ENCODE measurements at places on chromosomes 2 and 18.

GRCh38 chr2:6945087-6945813, 28.0 kb downstream of the RNF144A start:
- no peak for DNase-seq

GRCh38 chr2:135826544-135826943, 10.4 kb downstream of the LCT start:
- no peak for DNase-seq

DNA sequence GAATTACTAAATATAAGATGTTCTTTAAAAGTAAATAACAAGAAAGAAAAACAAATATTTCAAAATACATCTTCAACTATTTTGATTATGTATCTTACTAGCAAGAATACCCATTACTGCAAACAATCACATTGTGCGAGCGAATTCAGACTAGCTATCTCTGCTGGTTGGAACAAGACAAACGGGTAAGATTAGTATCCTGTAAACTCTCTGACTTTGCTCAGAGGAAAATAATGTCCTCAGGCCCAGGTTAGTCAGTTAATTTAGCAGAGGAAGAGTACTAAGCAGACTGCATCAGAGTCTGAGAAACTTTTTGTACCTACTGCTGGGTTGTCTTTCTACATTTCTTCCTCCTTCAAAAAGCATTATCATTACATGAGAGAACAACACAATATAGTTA, 50.4 kb upstream of the MCM6 start:
- DNase-seq = no peak

GRCh38 chr2:55048508-55049042, 1.7 kb downstream of the RTN4 start:
- DNase-seq = peak; percentile 54

DNA sequence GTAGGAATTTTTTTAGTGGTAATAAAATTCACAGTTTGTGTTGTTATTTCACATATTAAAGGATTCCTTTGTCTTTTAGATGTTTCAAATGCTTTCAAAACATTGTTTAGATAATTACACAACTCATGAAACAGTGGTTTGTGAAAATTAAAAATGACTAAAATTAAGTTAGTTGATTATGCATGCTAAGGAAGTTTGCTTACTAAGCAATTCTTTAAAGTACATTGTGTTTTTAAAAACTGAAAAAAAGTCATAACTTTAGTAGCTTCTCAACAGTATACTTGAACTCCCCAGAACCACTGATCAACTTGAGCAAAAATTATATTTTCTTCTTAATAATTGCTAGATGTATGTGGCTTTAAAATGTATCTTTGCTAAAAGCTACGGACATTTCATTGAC, 298.4 kb upstream of the MC4R start:
- no peak for DNase-seq

- DNase-seq = no peak
These were observed 190.9 kb upstream of the COPS8 start for GRCh38 chr2:236894791-236895190.

DNA sequence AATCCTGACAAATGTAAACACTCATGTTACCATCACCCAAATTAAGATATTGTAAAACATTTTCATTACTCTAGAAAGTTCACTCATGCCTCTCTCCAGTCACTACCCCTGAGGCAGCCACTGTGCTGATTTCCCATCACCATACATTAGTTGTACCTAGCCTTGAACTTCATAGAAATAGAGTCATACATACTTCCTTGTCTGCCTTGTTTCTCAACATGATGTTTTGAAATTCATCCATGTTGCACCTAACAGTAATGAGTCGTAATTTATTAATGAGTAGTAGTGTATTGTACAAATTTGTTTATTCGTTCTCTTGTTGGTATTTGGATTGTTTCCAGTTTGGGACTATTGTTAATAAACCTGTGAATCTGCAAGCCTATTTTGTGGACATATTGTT, 49.0 kb upstream of the TWSG1 start:
- no peak for DNase-seq

DNA sequence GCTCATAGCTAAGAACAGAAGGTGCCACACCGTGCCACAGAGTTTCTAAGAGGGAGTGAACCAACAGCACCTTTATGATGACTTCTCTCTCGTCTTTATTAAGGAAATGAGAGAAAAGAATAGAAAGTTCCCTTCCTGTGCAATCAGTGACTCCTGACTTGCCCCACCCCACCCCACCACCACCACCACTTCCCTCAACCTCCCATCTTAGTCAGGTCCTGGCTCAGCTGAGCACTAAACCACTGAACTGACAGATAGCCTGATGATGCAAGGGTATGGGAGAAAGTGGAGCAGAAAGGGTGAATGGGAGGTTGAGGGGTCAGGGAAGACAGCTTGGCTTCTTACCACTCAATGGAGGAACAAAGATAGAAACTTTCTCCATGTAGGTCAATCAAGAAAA, 75.2 kb upstream of the RMDN2 start:
- no peak for DNase-seq

DNA sequence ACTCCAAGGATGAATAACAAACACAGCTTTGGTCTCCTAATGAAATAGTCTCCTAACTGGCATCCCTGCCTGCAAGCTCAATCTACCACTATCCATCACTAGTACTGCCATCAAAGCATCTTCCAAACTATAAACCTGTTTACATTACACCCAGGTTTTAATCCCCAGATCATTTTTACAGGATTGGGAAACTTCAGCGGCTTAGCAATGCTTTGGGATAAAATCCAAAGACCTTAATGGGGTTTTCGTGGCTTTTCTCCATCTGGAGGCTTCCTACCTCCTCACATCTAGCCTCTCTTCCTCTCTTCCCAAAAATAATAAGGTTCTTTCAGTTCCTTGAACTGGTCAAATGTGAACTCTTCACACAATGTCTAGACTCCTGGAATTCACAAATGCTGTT, 92.2 kb upstream of the SETBP1 start:
- no peak for DNase-seq

DNA sequence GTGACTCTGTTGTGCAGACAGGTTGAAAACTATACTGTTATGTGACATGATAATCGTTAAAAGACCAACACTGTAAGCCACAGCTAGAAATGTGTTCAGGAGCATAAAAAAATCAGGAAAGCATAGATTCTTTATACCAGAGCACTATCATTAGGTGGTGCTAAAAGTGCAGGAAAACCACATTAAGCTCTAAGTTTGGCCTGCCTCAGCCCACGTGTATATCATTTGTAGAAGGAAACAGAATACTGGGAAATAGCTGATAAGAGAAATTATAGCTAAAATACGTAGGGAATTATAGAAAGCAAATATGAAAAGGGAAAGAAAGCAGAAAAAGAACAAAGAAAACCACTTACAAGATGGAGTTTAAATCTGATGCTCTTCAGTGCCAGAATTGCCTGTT, 26.5 kb upstream of the C2orf74 start:
- no peak for DNase-seq

GRCh38 chr2:103875131-103875530, 978.8 kb upstream of the POU3F3 start:
- peak; percentile 55 for DNase-seq

DNA sequence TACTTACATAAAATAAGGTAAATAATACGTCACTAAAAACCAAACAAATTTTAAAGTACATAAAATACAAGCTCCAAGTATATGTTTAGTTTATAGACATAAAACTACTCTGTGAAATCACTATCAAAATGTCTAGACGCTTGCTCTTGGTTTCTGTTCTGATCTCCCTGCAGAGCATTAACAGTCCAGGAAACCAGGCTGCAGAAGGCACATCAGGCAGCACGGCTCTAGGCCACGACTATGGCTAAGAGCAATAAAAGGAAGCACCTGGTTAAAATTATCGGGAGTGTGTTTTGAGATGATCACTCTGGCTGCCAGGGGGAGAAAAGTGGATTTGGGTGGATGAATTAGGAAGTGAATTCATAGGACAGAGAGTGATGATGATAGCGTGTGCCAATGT, 196.0 kb upstream of the SPHKAP start:
- no peak for DNase-seq

GRCh38 chr2:21966139-21966538, 842.4 kb downstream of the TDRD15 start:
- no peak for DNase-seq

- DNase-seq = no peak
These were observed 88.9 kb upstream of the NRXN1 start for GRCh38 chr2:51120754-51121280.

DNA sequence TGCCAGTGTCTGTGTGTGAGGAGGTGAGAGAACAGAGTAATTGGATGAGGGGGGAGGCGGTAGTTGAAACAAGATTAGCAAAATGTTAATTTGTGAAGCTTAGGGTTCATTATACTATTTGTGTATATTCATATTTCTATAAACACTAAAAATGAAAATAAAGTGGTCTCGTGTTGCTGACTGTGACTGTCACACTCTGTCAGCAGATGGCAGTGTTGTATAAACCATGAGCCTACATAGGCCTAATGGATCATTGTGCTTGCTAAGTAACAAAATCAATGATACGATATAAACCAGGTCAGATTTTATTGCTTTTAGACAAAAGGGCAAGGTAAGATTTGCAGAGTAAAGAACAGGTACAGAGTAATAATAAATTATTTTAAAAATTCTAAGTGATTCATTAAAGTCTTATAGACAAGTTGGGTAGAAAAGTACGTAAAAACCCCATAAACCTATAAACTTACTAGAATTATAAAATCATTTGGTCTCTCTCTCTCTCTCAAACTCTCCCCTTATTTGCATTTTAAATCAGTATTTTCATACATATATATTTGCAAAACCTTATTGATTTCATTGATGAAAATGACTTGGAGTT, 182.7 kb downstream of the RPIA start:
- DNase-seq = peak; percentile 47

- DNase-seq = no peak
These were observed 1441.9 kb upstream of the ZEB2 start for GRCh38 chr2:145961846-145962245.

DNA sequence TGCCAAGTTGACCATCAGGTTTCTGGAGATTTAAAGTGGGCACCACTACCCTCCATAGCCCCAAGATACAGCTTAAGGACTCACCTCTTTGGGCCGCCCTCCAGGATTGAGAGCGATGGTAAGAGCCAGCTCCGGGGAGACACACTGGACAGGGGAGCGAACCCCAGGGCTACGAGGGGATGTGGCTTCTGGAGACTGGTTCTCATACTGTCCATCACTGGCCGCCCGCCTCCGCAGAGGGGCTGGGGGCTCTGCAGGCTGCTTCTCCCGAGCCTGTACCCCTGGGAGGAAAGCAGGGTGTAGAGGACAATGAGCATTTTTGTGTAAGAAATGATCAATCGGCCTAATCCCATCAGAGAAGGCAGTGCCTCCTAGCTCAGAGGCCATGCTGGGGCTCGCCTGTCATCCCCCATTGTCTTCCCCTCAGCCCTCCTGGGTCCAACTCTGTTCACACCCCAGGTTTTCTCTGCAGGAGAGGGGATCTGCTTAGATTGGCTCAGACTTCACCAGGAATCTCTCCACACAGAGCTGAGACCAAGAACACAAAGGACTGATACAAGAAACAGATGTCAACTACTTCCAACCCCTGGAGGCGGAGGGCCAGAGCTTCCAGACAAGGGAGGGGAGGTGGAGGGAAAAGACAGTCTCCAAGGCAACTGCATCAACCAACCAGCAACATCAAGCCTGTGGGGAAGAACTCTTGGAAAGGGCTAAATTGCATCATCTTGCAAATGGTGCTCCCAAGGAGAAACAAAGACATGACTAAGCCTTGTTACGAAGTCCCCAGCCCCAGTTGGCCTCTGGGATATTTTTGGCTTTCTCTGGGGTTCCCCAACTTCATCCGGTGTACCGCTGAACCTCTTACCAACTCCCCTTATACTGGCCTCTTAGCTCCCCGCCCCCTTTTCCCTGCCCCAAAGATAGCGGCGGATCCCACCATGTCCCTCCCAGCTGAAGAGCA, 166.6 kb downstream of the TNS1 start:
- DNase-seq = peak; percentile 80

GRCh38 chr2:200443916-200444315, 66.0 kb downstream of the KCTD18 start:
- no peak for DNase-seq

- DNase-seq = peak; percentile 87
These were observed 24.5 kb downstream of the KCNF1 start for GRCh38 chr2:10935953-10936942.
